ENCODE measurements at places on chromosomes 11 and 22.
A peak's percentile ranks its signal among the peaks of the same experiment; 100 is the strongest.

DNA sequence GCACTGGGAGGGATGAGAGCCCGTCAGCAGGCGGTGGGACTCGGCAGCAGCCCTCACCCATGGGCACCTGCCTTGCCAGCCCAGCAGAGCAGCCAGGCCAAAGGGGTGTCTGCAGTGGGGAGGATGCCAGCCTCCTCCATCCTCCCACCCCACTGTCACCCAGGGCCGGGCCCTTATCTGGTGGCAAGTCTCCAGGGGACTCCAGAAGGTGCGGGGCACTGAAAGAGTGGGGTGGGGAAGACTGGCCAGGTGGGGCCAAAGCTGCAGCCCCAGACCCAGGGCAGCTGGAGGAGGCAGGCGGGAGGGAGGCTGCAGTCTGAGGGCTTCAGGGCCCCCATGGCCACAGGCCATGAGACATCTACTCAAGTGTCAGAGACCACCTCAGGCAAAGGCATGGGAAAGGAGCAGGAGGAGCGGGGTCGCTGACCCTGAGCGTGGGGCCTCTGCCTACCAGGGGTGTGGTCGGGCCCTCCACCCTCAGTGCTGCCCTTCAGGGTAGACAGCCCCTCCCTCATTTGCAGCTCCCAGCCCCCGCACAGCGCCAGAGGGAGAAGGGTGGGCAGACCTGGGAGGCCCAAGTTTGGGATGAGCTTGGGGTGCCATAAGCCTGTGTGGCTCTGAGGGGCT is 3.5 kb downstream of the DGCR6L start:
- DNase-seq = no peak

DNA sequence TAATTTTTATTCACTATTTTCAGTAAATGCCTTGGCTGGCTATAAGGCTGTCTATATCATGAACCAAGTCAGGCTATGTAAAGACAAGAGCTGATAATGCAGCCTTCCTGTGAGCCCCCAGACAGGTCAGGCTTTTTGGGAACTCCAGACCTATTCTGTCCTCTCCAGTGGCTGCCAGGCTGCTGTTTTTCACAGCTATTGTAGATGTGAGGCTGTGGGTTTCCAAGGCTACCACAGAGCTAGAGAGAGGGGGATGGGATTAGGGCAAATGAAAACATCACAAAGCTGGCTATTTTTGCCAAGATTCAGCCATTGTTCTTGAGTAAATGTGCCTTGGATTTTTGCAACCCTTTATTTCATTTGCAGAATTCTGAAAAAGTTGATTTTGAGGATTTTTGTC is 55.7 kb upstream of the SORL1-AS1 start:
- no peak for DNase-seq

DNA sequence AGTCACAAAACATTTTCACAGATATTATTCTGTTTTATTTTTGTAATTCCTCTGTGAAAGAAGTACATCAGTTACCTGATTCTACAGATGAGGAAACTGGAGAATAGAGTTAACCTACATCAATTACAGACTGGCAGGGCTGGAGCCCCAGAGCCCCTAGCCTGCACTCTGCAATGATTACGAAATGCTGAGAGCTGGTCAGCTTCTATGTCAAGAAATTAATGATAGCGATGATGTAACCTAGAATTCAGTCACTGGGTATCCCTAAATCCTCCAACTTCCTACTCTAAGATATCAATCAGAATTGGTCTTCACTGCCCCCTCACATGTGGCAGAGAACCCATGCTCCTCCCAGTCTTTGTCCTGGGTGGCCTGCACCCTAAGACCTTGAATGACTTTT is 273.5 kb upstream of the PLET1 start:
- no peak for DNase-seq

GRCh38 chr11:109062445-109062844 is 359.5 kb upstream of the C11orf87 start:
- no peak for DNase-seq

GRCh38 chr22:32378707-32379272 is 21.1 kb downstream of the RFPL3 start:
- no peak for DNase-seq

- no peak for DNase-seq
These were observed 35.6 kb downstream of the ASRGL1 start for GRCh38 chr11:62372871-62373270.

- DNase-seq = no peak
These were observed 57.2 kb upstream of the SHANK2 start for GRCh38 chr11:71309611-71310010.

- DNase-seq = no peak
These were observed 12.9 kb downstream of the SIRT3 start for GRCh38 chr11:223026-223789.

- no peak for DNase-seq
These were observed 52.8 kb downstream of the CBL start for GRCh38 chr11:119258983-119259382.

GRCh38 chr11:95764267-95764898 is 25.2 kb downstream of the FAM76B start:
- no peak for DNase-seq

- DNase-seq = no peak
These were observed 621.5 kb upstream of the LUZP2 start for GRCh38 chr11:23875176-23875850.

DNA sequence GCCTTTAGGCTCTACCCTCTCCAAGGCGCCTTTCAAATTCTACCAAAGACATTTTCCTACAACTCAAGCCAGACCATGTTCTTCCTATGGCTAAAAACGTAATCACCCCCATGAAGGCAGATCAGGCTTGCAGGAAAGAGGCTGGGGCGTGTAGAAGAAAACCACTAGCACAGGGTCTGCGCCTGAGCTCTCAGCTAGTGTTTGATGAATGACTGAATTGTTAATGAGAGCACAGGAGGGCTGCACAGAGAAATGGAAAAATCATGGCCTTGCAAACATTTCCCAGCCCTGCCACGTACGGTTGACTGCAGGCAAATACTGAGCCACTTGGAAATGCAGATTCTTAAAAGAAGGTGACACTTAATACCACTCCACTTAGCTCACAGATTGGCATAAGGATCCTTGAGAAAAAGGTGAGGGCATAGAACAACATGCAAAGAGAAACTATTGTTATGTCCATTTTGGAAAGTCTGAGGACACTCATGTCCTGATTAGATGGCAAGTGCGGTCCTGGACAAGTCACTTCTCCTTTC is 148.6 kb downstream of the NXPE2 start:
- no peak for DNase-seq

GRCh38 chr22:39478441-39478850 is 21.6 kb downstream of the MGAT3 start:
- no peak for DNase-seq

DNA sequence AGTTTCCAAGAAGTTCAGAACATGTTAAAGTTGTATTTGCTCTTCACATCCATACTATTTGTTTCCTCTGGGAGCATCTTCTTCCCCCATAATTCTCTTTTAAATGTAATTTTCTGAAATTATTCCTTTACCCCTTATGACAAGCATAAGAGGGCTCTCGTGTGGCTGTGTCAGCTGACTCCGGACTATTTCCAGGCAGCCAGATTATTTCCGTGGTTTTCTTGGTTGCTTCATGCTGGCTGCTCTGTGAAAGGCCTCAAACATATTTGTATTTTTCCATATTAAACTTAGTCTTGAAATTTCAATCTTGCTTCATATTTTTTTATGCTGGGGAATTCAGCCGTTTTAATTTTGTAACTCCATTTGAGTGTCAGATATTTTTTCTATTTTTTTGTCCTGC is 2.8 kb upstream of the MMP1 start:
- DNase-seq = no peak

GRCh38 chr11:110525883-110526282 is 96.1 kb downstream of the FDX1 start:
- DNase-seq = peak; percentile 86

- no peak for DNase-seq
These were observed 51.4 kb downstream of the MICAL2 start for GRCh38 chr11:12161603-12162350.

DNA sequence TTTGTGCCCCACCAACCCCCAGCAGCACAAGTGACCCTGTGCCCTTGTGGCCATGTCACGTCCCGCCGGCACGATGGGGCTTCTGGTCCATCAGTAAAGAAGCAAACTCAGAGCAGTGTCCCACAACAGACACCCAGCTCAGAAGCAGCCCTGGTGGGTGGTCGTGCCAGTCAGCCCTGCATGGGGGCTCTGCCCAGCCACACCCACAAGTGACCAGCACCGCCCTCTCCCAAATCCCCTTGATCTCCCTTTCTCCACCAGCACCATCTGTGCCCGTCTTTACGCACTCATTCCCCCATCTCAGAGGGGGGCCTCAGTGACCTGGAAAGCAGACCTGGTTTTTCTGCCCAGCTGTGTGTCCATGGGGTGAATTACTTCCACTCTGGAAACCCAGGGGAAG is 149.1 kb downstream of the DSCAML1 start:
- no peak for DNase-seq

DNA sequence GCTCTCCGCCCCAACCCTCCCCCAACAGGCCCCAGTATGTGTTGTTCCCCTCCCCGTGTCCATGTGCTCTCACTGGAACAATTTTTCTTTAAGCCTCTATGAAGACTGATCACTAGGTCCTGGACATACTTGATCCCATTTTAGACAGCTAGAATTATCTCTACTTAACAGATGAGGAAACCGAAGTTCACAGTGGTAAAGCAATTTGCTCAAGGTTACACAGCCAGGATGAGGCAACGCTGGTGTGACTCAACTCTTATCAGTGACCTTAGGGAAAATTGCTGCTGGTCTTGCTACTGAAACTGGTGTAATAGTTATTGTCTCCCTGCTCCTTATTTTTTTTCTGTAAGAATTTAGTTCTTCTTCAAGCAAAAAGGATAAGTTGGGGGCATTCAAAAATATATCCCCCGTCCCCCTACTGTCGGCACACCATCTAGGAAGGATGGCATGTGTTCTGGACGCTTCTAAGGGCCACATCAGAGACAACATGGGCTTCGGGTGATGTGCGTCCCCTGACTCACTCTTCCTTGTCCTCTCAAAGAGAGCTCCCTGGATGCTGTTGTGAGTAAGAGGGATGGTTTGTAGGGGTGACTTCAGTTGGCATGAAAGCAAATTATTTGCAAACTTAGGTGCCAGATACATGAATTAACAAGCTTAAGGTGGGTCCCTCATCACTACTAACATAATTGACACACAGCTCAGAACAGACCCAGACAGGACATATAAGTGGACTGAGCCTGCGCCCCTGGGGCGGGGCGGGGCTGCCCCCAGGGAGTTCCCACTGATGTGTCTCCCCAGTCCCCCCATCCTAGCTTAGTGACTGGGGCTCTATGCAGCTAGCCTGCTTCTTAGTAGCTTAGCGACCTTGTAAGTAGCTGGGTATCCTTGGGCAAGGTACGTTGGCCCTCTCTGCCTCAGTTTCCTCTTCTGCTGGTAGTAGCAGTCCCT is 23.6 kb upstream of the ALX4 start:
- DNase-seq = no peak

- no peak for DNase-seq
These were observed 462.5 kb downstream of the AASDHPPT start for GRCh38 chr11:106540001-106540400.

DNA sequence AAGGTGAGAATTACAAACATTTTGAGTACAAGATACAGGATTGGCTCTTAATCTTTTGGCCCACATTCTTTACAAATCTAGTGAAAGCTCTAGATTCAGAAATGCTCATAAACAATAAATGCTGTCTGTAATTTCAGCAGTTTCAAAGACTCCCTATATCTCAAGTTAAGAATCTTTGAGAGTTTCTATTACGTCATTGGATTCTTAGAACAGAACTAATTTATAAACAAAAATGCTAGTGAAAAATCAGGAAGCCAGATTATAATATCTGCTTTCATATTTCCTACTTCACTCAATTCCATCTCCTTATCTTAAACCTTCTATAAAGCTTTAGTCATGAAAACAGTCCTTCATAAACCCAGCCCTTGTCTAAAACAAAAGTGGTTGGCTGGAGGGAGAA is 32.1 kb downstream of the CTSC start:
- DNase-seq = no peak
